Spinal cord (tissue), 10 donors: ENCODE measurements at places on chromosomes 3 and 15. TPM values are rescaled to one million over a fixed set of nuclear protein-coding genes. Genes with fewer than 3 reads are reported as not detected.
A peak's percentile ranks its signal among the peaks of the same experiment; 100 is the strongest.

GRCh38 chr3:121467085-121467484, 78.7 kb downstream of the POLQ start:
- H3K4me3 ChIP-seq, result no peak overlapping the region
- DNase-seq, result no peak
- no peaks in the 10 kb centered on the region for H3K27me3 ChIP-seq
- no peak overlapping the region for H3K27ac ChIP-seq
- no peaks in the 10 kb centered on the region for H3K36me3 ChIP-seq
- no peaks in the 10 kb centered on the region for H3K4me1 ChIP-seq

GRCh38 chr3:180290300-180290699, 253.6 kb upstream of the PEX5L start:
- no peaks in the 10 kb centered on the region for H3K4me1 ChIP-seq
- no peak overlapping the region for H3K27ac ChIP-seq
- H3K36me3 ChIP-seq, result no peaks in the 10 kb centered on the region

GRCh38 chr3:197432384-197433127, 123.2 kb downstream of the BDH1 start:
- no peaks in the 10 kb centered on the region for H3K36me3 ChIP-seq
- peak; percentile 36 for DNase-seq
- H3K4me1 ChIP-seq, result peaks cover 8% of the 10 kb centered on the region

The CTXND1 gene
- polyA plus RNA-seq, result 18.2 TPM

- no peak overlapping the region for H3K27ac ChIP-seq
- no peak for DNase-seq
- H3K27me3 ChIP-seq, result no peaks in the 10 kb centered on the region
- no peak overlapping the region for H3K4me3 ChIP-seq
Observed at GRCh38 chr3:150365132-150365604, 42.9 kb upstream of the TSC22D2 start.
